Activated naive CD8-positive, alpha-beta T cell treated with anti-CD3 and anti-CD28 coated beads, Interleukin-2, amount 50 U/mL, for 16 hours (primary cell): ENCODE measurements at places on chromosomes 7 and 10.

GRCh38 chr10:10600004-10600403 is 417.7 kb upstream of the CELF2 start:
- no peak for DNase-seq

DNA sequence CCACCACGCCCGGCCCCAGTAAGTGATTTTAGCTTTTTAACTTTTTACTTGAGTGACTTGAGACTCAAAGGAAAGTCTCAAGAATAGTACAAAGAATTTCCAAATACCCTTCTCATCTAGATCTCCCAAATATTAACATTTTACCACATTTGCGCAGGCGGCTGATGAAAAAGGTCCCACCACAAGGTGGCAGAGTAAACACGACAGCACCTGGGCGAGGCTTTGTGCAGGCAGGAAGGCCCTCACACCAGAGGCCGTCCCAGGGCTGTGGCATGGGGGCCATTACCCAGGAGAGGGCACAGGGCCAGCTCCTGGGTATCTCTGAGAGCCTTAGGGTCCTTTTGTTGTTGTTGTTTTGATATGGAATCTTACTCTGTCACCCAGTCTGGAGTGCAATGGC is 50.0 kb upstream of the WIPI2 start:
- DNase-seq, result no peak

GRCh38 chr10:71263376-71263775 is 51.0 kb downstream of the UNC5B start:
- no peak for DNase-seq

- DNase-seq, result no peak
Observed at GRCh38 chr7:115368998-115369397, 447.1 kb downstream of the MDFIC start.

DNA sequence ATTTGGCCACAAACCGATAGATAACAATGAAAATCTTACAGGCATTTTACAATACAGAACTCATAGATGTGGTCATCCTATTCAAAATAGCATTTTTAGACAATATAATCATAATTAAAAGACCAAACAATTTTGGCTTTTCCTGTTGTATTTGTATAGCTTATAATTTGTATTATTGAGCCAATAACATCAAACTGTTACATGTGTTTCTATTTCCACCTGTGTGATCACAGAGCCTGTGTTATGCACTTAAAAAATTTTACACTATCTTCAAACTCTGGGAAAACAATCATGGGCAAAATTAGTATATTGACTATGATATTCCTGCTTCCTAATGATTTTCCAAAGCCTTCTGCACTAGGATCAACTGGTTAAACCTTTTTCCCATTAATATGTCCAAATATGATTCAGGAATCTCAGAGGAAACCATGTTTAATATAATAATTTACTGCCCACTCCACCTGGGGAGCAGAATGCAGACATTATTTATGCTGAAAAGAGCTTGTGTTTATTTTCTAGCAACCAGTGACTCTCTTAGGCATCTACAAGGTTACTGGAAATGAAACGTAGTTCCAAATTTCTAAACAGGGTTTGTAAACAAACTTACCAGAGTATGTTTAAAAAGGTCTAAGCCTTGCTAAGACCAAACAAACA is 1.7 kb downstream of the RHOBTB1 start:
- no peak for DNase-seq

DNA sequence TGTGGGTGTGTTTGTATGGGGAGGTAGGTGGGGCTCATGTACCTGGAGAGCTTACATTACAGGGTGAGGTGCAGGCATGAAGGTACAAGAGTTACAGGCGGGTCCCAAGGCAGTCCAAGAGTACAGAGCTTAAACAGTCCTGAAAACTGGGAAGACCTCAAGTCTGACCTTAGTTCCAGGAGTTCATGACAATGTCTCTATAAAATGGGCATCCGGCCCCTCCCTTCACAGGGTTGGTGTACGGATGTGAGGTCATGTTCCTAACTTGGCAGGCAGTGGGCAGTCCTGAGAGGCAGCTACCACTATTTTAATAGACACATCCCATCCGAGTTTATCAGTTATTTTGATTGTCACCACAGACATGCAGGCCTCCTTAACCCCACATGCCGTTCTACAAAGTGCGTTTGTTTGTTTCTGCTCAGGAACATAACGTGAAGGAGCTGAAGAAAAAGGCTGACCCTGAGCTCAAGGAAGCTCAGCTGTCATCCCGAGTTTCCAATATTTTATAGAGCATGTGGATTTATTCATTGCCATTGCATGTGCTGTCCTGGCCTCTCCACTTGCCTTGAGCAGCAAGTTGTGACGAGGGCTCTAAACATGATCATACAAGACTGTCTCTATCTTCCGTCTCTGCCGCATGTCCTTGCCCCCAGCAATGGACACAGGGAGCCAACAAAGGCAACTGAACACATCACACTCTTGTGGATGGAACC is 647.5 kb upstream of the IGFBP3 start:
- no peak for DNase-seq

- no peak for DNase-seq
Observed at GRCh38 chr7:151626422-151627115, 106.9 kb upstream of the RHEB start.

DNA sequence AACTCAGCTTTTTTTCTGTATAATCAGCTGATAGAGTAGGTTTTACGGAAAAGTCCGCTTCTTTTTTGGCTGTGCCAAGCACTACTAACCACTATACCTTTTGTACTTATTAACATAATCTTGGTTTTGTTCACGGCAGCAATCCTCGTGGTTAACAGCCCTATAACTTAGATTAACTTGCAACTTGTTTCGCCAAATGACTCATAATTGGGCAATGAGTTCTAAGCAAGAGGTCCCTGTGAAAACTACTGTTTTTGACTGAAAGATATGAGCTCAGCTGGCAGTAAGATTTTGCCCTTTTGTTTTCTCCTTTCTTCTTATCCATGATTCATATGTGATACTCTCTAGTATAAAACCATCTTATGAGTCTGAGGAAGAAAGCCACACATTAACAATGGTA is 345.0 kb upstream of the PCDH15 start:
- DNase-seq, result no peak

- DNase-seq, result no peak
Observed at GRCh38 chr7:79452495-79453265, 787 bp downstream of the MAGI2 start.

- no peak for DNase-seq
Observed at GRCh38 chr7:134699021-134699818, 52.6 kb downstream of the BPGM start.
